T follicular helper cell (primary cell): ENCODE measurements at places on chromosomes 12 and 14.
A peak's percentile ranks its signal among the peaks of the same experiment; 100 is the strongest.

- DNase-seq, result no peak
Measured at GRCh38 chr12:113347-113746, 46.8 kb downstream of the IQSEC3 start.

DNA sequence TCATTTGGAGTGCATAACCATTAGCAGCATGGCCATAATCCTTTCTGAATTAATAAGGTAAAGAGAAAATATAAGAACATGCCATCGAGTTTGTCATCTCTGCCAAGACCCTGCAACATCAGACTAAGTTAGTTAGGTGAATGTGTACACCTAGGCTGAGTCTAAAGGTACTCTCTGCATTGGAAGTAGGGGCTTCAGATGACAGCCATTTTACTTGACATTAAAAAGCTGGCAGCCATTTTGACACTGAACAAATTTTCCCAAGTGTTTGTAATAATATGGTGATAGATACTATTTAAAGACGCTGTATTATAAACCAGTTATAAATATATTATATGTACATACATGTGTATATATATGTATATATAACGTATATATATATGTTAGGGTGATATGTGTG, 79.0 kb downstream of the SUDS3 start:
- no peak for DNase-seq

GRCh38 chr12:128871516-128871892, 18.2 kb downstream of the GLT1D1 start:
- no peak for DNase-seq

- no peak for DNase-seq
Measured at GRCh38 chr14:93691042-93691780, 97.1 kb downstream of the PRIMA1 start.

DNA sequence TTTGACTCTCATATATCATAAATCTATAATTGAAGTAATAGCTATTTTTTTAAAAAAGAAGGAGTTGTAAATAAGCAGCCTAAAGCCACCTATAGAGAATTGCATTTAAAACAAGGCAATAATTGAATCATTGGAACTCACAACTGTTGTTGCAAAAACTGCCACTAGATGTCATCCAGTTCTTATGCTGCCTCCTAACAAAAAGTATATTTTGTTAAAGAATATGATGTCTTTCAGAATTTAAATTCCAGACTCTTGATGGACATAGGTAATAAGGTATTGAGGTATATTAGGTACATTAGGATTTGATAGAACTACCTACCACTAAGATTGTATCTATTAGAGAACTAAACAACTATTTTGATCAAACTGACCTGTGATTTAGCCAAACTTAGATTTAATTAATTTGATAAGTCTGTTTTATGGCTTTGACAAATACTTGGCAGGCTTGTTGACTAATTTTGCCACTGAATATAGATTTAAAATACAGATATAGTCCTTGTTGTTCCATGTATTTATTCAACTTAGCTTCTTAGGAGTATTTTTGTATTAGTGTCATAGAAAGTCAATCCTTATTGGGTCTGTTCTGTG, 401.4 kb downstream of the RPL10L start:
- DNase-seq, result no peak

GRCh38 chr12:111598637-111599452, at the start of gene ATXN2:
TSS of gene ATXN2 (minus strand) at chr12:111599315. CDS start at chr12:111599034, 281 bp downstream.
- DNase-seq, result peak; percentile 62

DNA sequence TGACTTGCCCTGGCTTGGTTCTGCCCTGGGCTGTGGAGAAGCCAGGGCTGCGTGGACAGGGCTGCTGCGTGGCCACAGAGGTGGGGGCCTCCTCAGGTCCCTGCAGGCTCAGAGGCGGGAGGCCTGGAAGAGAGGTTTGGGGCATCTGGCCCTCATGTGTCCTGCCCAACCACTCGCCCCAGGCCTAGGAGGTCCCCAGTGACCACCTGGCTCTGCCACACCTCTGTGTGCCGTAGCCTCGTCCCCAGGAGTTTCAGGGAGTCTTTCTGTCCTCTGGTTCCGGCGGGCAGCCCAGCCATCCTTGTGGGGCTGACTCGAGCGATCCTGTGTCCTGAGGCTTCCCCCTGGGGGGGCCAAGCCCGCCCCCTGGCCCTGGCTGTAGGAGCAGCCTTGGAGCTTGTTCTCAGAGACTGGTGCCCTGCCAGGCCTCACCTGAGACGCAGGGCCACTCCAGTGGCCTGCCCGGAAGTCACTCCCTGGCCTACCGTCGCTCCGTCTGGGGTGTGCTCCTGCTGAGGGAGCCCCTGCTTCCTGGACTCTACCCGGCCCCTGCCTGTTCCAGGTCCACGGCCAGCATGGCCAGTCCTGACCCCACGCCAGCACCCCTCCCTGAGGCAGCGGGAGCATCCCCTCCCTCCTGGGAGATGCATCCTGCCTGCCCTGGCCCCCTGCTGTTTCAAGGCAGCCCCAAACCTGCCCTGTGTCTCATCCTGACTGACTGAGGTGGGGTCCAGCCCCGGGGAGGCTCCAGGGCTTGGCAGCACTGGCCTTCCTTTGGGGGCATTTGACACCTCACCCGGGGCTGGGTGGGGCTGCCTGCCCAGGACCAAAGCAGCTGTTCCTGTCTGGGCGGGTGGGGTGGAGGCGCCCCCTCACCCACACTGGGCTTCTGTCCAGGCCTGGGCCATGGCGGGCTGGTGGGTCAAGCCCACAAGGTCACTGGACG, 13.9 kb downstream of the ASPG start:
- DNase-seq, result no peak

DNA sequence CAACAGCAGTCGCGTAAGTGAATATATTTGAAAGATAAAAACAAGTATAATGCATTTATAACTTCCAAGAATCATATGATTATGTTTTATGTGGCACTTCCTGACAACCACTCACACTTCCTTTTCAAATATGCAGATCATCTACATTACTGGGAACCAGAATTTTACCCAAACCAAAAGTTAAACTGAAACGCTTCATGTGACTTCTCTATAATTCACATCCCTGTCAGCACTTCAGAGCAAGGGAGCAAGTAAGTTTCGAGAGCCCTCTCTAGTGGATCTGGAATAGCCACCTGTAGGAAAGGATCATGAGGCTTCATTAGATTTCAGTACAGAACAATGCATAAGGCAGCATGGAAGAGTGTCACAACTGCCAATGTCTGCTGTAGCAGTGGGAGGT, 13.7 kb upstream of the ALX1 start:
- DNase-seq, result no peak

GRCh38 chr14:105010106-105010505, 10.8 kb downstream of the CDCA4 start:
- no peak for DNase-seq

DNA sequence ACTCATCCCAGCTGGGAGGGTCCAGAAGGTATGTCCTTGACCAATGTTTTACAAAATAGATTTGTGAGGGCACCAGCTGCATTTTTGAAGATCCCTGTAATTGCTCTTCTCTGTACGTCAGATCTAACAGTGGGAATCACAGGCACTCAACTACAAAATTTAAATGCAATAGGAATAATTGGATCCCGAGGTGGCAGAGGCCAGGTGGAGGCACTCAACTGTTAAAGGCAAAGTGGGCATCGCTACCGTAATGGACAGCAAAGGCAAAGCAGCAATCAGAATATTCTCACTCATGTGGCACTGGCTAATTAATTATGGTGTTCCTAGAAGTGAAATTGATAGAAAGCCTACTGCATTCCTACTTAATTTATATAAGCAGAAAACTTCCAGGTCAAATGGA, 27.9 kb upstream of the PSMC1 start:
- DNase-seq, result no peak

GRCh38 chr14:64208981-64209380, 85.2 kb downstream of the ESR2 start:
- no peak for DNase-seq

GRCh38 chr14:65604936-65605335, 192.4 kb downstream of the FUT8 start:
- DNase-seq, result no peak

- DNase-seq, result no peak
Measured at GRCh38 chr14:51401756-51402155, 161.7 kb downstream of the TMX1 start.

DNA sequence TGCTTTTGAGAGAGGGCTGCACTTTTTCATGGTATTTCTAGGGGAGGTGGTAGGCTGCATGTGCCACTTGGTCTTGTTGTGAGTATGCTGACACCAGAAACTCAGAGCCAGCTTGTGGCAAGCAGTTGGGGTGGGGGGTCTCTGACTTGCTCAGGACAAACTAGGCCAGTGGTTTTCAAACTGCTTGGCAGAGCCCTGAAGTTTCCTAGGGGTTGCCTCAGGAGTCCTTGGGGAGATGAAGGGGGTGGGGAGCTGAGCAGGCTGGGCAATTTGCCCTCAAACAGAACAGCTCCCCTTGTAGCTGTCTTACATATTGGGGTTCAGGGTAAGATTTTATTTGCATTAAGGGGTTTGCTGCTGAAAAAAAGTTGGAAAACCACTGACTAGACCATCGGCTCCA, 3.9 kb downstream of the BCL2L2 start:
- DNase-seq, result no peak

- no peak for DNase-seq
Measured at GRCh38 chr14:44912041-44912869, 49.5 kb downstream of the KLHL28 start.

DNA sequence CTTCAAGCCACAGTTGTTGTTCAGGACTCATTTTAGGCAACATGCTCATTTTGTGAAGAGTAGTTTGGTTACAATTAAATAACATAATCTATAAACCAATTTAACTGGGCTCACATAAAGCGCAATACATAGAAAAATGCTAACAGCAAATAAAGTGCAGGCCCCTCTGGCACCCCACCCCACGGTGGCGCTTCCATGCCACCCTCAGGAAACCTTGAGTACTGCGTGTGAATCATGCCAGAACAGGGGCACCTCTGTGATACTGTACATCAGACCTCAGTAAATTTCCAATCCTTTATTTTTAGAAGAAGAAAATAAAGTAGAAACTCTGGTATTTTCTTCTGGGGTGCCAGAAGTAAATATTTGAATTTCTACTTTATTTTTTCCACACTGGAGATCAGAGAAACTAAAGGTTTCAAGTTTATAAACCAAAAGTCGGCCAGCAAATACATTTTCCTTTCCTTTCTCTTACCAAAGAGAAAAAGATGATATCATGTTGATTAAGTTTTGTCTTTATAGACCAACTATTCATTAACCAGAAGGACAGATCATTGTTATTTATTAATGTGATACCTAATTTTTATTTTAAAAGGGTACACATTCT, 316.8 kb downstream of the PAWR start:
- DNase-seq, result no peak

DNA sequence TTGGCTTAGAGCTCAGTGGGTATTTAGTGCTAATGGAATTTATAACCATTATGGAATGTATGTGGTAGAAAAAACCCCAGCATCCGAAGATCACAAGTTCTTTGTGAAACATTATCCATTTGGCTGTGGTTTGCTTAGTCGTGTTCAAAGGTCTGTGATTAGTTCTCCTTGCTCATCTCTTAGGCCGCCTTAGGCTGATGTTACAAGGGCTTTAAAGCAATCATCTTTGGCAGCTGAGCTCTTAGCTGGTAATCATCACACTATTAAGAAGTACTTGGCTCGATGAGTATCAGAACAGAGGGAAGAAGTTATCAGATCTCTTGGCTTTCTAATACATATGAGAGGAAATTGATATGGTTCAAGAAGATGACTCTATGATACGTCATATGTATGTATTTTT, 124.1 kb upstream of the E2F7 start:
- DNase-seq, result no peak

- no peak for DNase-seq
Measured at GRCh38 chr12:109140560-109140959, 24.2 kb downstream of the ACACB start.

DNA sequence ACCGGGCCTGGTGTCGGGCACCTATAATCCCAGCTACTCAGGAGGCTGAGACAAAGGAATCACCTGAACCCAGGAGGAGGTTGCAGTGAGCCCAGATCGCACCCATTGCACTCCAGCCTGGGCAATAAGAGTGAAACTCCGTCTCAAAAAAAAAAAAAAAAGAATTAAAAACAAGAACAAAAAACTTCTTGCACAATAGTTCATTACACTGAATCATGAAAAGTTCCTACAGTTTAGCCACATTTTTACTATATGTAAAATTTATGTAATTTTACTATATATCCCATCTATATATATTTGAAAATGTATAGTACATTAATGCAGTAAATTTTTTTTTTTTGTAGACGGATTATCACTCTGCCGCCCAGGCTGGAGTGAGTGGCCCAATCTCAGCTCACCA, 4.6 kb downstream of the ATP5F1B start:
- no peak for DNase-seq

DNA sequence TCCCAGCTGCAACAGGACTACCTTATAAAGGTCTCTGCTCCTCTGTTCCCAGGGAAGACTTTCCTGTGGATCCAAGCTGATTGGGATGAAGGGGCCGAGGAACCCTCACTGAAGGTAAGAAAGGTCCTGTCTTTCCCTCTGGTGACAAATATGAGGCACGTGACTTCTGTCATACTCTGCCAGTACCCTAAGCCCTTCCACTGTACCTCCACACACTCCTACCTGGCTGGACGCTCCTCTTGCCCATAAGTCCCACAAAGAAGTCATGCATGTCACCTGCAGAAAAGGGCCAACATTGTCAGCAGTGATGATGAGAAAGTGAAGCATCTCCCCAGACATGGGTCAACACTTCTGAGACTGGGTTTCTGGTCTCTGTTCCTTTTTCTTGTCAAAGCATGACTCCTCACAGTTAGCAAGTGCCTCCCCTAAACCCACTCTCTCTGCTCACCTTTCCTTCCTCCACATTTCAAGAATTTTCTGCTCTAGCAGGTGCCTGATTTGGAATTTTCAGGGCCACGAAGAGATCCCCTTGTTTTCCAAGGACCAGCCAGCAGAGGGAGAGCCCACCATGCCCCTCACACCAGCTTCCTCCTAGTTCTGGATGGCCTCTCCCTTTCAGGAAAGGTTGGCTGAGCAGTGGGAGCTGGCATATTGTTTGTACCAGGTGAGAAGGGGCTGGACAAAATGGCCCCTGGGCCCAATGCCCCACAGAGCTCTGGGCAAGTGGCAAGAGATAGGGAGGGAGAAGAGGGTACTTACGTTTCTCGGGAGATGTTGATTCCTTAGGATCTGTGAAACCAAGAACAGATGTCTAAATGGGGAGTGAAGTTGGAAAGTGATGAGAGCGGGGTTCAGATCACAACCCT, 3.5 kb downstream of the TAC3 start:
- DNase-seq, result no peak

GRCh38 chr12:25427337-25428249, 125.5 kb downstream of the LMNTD1 start:
- DNase-seq, result no peak

DNA sequence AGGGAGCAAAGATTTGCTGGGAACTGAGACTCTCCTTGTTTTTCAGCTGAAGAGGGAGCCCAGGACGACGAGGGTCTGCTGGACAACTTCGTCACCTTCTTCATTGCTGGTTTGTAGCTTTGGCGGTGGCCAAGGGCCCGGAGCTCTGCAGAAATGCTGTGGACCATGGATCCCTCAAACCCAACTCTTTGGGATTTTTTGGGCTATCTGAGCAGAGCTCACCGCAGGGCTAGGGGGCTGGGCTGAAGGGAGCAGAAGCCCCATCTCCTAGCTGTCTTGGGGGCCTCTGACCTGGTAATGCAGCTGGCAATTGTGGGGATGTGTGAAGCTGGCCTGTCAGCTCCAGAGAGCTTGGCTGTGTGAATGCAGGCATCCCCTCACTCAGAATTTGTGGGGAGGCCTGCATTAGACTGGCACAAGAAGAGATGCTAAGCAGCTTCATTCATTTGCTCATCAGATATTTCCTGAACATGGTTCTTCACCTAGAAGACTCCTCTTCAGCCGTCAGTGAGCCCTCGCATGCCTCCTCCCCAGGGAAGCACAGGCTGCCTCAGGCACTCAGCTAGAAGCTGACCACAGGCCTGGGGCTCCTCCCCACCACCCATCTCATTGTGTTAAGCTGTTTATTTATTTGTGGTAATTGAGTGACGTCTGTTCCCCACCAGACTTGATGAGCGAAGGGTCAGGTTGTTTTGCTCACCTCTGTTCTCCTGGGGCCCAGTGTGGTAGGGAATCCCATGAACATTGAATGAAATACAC, 32.2 kb downstream of the CYP46A1 start:
- no peak for DNase-seq
